Stimulated activated CD4-positive, alpha-beta T cell treated with anti-CD3 and anti-CD28 coated beads, Interleukin-1b, Interleukin-23, amount 100 ng/mL, for 1 hour (primary cell): ENCODE measurements at places on chromosomes 1 and 21.

DNA sequence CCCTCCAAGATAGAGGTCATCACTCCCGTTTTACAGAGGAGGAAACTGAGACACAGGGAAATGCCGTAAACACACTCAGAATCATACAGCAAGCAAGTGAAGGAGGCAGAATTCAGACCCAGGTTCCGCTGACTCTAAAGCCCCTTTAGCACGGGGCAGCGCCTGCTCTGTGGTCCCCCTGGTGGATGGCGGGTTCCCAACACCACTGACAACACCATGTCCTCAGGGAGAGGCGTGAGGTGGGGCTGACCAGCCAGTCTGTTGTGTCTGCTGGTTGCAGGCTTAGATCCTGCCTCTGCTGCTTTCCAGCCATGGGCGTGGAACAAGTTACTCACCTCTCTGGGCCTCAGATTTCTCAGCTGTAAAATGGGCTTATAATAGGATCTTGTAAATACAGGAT lies 617.3 kb downstream of the MATN1 start:
- no peak for DNase-seq

DNA sequence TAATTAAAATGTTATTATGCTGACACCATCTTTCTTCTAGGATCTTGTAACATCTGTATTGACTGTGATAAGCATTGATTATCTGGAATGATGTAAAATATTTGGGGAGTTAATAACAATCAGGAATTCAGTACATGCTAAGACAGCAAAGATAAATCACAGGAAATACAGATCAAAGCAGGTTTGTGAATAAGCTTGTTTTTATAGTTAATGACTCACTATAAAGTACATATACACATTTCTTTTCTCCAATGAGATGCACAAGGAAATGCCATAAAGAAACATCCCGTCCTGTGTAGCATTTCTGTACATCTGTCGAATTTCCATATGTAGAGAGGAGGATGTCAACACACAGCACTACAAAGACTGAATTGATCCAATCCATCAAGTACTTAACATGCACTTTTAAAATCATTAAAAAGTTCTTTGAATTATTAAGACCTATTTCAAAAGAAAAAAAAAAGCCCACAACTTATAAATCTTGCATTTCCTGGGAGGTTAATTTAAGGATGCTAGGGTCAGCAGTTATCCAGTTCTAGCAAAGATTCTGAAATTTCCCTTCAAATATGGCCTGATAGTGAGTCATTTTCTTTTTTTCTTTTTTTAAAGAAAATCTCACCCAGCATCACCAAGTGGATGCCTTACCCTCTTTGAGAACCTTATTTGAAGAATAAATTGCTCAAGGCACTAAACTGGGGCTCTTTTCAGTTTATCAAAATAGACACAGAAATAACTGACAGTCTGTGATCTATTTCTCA lies 243.2 kb upstream of the NR5A2 start:
- no peak for DNase-seq

GRCh38 chr1:228860911-228861831 lies 125.9 kb downstream of the RHOU start:
- DNase-seq = no peak

GRCh38 chr1:150805899-150806298 lies 2.2 kb downstream of the CTSK start:
- DNase-seq = no peak

GRCh38 chr21:33857846-33858666 lies 57.5 kb downstream of the ATP5PO start:
- no peak for DNase-seq

- DNase-seq = no peak
Observed at GRCh38 chr1:94542088-94542870, 720 bp upstream of the F3 start.

- DNase-seq = no peak
Observed at GRCh38 chr1:157775101-157775870, 1.6 kb downstream of the FCRL2 start.

DNA sequence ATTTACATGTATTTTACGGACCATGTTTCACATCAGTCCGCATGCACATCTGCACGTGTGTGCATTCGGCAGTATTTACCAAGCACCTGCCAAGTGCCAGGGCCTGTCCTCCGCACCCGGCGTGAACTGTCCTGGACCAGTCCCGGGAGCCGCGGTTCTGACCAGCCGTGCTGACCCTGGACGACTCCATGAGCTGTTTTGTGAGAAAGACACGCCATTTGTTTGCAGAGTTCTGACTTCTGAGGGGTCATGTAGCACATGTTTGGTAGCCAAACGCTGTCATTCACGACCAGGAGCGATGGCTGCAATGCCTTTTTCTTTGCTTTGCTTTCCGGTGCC lies 3.3 kb upstream of the OLIG2 start:
- DNase-seq = no peak

DNA sequence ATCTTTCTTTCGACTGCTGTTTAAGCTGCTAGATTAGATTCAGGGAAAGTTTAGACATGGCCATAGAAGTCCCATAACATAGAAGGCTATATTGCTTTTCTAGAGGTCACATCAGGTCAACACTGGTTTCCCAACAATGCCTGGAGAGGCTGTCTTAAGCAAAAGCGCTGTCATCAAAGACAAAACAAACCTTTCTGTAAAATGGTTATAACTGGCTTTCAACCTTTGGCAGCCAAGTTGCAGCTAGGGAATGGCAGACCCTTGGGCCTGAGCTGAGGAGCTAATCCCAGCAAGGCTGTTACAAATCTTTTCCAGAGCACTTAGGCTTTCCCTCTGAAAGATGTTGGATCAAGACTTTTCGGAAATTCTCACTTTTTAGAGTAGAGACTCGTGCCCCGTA lies 11.2 kb upstream of the ABCA4 start:
- no peak for DNase-seq
